ENCODE measurements at places on chromosomes 13 and 19.
A peak's percentile ranks its signal among the peaks of the same experiment; 100 is the strongest.

DNA sequence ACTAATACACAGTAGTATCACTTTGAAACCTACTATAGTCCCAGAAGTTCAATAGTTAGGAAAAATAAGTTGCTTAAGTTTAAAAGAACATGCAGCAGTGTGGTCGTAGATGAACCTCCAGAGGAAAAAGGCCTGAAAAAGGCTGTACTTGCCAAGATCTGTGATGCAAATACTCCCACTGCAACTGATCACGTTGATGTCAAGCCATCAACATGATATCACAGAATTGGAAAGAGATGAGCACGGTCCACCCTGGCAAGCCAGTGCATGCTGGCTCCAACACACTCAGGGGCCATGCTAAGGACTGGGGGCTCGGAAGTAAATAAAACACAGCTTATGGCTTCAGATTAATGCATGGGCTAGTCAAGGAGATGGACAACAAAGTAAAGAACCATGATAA is 71.8 kb upstream of the LRCH1 start:
- no peak for DNase-seq

- no peak for DNase-seq
Observed at GRCh38 chr13:85441364-85441763, 357.9 kb downstream of the SLITRK6 start.

DNA sequence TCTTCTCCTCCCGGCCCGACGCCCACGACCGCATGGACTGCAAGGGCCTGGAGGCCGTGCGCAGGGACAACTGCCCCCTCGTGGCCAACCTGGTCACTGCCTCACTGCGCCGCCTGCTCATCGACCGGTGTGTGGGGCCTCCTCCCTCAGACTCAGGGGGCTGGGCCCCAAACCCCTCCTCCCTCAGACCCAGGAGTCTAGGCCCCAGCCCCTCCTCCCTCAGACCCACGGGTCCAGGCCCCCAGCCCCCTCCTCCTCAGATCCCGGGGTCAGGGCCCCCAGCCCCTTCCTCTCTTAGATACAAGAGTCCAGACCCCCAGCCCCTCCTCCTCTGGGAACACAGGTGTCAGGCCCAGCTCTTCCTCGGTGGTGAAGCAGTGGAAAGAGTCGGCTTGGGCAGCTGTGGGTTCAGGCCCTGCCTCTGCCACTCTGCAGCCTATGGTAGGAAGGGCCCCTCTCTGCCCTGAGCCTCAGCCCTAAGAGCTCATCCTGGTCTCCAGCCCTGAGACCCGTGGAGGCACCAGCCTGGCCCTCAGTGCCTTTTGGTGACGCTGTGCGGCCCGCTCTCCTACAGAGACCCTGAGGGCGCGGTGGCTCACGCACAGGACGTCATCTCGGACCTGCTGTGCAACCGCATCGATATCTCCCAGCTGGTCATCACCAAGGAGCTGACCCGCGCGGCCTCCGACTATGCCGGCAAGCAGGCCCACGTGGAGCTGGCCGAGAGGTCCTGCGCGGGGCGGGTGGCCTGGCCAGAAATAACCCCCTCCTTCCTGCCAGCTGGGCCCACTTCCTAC is 3.7 kb upstream of the SPIB start:
- peak; percentile 50 for DNase-seq

DNA sequence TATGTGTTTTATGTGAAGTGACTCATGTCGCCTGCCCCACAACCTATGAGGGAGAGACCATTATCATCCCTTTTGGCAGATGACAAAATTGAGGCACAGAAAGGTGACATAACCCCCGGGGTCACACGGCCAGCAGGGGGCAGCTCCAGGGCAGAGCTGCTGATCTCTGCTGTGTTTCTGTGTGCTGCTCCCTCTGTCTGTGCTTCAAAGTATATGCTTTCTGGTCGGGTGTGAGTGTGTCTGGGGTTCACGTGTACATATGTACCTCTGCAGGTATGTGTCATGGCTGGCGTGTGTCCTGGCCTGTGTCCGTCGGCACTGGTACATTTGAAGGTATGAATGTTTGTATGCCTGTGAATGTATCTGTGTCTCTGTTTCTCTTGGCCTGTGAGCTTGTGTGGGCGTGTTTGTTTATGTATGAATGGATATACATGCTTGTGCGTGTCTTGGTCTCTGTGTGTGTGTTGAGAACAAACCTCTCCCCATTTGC is 7.1 kb downstream of the LIPE start:
- peak; percentile 60 for DNase-seq

GRCh38 chr13:93522501-93522900 is 295.9 kb downstream of the GPC6 start:
- no peak for DNase-seq

DNA sequence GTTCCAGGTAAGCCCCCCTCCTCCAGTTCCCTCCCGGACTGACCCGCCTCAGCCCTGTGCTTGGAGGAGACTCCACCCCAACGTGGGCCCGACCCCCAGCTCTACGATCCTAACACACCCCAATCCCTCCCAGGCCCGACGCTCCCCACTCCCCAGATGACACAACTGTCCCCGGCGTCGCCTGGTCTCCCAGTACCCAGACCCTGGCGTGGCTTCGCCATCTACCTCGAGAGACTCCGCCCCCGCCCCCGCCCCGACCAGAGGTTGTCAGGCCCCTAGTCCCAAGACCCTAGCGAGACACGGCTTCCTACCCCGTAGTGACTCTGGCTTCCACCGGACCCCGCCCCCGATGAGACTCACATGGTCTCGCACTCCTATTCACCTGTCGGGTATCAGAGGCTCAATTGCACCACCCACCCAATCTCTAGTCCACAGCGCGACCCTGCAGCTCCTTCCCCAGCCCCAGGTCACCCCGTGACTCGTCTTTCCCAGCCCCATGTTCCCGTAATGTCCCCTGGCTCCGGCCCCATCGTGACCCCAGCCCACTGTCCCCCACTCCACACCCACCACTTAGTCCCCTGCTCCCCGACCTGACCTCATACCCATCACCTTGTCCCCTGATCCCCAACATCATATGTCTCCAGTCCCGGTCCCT is 2.9 kb downstream of the CD37 start:
- DNase-seq = no peak

DNA sequence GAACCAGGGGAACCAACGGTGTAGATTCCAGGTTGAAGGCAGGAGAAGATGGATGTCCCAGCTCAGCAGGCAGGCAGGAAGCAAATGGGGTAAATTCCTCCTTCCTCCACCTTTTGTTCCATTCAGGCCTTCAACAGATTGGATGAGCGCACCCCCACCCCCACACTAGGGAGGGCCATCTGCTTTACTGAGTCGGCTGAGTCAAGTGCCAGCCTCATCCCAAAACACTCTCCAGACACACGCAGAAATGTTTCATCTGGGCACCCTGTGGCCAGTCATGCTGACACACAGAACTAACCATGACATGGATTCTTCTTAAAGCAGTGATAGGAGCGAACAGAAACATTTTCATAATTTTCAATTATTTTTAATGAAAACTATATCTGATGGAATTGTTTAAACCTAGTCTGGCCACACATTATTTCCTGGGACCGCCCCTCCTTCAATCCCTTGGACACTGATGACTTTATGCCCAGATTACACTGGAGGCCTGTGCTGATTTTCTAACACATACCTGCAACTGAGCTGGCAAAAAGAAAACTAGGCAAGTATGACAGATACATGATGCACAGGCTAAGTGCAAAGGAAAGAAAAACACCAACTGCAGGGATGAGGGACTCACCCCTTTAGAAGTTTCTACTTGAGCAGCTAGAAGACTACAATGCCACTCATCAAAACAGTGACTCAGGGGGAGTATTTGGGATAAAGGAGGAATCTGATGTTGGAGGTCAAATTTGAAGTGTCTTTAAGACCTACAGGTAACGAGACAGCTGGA is 154.2 kb downstream of the TNFRSF19 start:
- DNase-seq = no peak

DNA sequence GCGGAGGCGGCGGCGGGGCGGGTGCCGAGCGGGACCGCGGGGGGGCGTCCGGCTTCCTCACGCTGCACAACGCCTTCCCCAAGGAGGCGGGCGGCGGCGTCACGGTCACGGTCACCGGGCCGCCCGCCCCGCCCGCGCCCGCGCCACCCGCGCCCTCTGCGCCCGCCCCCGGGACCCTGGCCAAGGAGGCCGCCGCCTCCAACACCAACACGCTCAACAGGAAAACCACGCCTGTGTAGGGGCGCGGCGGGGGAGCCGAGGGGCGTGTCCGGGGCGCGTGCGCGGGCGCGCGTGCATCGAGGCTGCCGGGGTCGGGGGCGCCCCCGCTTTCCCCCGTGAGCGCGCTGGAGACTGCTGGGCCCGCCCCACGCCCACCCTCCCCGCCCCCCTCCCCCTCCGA is 8.8 kb upstream of the CACNG6 start:
- DNase-seq = no peak

DNA sequence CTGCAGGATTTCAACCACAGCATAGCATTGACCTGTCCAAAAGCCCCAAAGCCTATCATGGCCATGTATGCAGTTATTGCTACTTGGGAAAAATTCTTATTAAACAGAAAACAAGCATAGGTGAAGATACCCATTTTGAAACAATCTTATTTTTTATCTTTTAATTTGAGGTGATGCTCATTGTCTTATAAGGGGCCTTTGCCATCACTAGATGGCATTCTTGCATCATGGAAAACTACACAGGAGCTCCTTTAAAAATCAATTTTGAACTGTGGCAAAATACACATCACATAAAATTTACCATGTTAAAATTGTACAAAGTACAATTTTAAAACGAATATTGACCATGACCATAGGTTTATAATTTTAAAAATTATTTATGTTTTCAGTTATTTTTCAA is 38.9 kb upstream of the ZNF835 start:
- DNase-seq = no peak

GRCh38 chr13:40330950-40331349 is 335.5 kb downstream of the FOXO1 start:
- DNase-seq = no peak

- no peak for DNase-seq
Observed at GRCh38 chr13:74015137-74015536, 119.1 kb downstream of the KLF12 start.

DNA sequence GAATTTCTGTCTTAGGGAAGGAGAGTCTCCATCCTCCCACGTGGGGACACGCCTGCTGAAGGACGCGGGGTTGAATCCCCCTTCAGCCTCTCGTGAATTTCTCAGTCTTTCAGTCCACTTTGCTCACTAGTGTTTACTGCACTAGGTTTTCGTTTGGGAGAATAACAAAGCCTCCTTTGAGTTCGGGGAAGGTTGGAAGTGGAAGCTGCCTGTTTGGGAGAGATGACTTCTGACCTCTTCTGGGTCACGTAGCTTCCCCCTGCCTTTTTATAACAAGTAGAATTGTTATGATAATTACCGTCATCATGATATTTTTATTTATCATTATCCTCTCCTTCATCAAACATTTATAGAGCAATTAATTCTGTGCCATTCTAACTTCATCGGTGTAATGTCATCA is 60.7 kb downstream of the ATP11A start:
- DNase-seq = no peak

DNA sequence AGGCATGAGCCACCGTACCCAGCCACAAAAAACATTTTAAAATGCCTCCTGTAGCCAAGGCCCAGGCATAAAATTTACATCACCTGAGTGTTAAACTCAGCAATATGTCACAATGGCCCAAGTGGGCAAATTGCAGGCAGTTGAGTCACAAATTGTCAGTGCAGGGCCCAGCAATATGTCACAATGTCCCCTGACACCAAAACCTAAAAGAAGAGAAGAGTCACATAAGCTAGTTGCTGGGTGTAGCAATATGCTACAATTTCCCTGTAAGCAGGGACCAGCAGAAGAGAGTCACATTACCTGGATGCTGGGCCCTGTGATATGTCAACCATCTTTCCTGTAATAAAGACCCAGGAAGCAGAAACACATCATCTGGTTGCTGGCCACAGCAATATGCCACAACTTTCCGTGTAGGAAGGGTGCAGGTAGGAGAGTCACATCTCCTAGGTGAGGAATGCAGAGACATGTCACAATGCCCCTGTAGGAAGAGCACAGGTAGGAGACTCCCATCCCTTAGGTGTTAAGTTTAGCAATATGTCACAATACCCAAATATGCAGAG is 136.0 kb upstream of the ZNF91 start:
- no peak for DNase-seq

DNA sequence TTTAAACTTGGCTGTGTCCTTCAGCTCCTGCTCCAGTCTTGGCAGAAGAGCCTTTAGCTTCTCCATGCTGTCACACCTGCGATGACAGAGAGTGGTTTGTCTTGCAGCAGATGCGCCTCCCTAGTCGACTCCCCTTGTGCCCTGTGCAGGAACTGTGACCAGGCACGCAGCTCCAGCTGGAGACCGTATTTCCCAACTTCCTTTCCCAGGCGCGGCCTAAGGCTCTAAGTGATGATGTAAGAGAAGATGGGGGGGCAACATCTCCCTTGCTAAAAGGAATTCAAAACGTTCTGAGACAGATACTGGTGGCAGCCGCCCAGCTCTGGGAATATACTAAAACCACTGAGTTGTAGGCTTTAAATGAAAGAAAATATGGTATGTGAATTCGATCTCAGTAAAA is 16.3 kb downstream of the DCUN1D2 start:
- DNase-seq = no peak

GRCh38 chr13:41654796-41655195 is 197.4 kb downstream of the RGCC start:
- no peak for DNase-seq

GRCh38 chr19:21256722-21257121 is 72.5 kb downstream of the ZNF708 start:
- no peak for DNase-seq

DNA sequence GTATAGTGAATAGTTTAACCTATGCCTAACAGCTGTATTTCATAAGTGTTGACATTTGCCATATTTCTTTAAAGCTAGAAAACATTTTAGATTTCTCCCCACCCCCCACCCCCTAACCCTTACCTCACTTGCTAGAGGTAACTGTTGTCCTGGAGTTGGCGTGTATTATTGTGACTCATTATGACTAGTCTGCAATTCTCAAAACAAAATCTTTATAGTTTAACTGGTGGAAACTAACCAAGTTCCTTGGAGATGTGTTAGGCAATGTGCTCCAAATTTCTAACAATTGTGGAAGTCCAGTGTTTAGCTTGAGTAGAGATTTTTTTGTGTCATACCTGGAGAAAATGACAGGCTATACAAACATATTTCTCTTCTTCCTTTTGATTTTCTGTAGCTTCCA is 38.0 kb downstream of the KCTD4 start:
- no peak for DNase-seq

DNA sequence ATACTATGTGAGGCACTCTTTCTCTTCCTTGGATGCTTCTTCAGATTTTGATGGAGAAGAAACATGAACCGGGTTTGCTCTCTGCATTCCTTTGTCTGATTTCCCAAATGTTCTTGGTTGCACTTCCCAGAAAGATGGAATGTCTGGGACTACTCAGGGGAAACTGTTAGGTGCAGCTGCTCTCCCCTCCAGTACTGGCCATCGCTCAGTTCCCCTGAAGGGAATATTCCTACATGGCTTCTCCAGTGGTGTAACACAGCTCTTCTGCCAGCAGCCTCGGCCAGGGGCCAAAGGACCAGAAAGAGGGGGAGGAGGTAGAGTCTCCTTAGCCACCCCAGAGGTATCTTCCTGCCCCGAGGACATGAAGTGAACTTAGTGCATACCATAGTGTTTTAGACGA is 33.5 kb upstream of the SPRY2 start:
- DNase-seq = no peak

DNA sequence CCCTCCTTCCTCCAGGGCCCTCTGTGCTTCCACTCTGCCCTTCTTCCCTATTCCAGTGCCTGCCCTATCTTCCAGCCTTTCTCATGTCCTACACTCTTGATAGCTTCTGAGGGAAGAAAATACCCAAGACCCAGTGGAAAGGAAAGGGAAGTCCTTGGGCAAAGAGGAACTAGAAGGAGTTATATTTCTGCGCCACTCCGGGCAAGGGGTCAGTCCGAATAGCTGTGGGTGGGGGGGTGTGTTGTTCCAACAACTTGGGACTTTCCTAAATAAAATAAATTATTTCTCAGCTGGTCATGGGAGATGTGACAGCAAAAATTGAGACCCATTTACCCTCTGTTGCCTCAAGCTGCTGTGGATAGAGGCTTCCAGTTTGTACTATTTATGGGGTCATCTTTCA is 23.2 kb downstream of the CABP5 start:
- no peak for DNase-seq
